Fibroblast of skin of back (primary cell): ENCODE measurements at places on chromosomes 2 and 18.

DNA sequence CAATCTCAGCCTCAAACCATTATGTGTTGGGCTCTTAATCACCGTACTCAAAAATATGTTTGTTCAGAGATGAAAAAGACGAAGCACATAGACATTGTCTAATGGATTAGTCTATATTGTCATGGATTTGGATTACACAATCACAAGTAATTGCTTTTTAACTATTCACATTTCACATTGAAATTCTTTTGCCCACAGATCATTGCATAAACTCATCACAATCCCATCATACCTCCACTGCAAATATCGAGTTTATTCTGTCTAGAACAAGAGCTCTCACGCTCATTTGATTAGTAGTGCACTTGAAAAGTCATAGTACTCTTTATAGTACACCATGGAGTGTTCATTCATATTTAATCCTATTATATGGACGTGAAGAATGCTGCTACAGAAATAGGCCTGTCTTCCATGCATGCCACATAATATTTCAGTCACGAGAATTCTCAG lies 97.9 kb upstream of the SOX11 start:
- DNase-seq: peak; percentile 27

DNA sequence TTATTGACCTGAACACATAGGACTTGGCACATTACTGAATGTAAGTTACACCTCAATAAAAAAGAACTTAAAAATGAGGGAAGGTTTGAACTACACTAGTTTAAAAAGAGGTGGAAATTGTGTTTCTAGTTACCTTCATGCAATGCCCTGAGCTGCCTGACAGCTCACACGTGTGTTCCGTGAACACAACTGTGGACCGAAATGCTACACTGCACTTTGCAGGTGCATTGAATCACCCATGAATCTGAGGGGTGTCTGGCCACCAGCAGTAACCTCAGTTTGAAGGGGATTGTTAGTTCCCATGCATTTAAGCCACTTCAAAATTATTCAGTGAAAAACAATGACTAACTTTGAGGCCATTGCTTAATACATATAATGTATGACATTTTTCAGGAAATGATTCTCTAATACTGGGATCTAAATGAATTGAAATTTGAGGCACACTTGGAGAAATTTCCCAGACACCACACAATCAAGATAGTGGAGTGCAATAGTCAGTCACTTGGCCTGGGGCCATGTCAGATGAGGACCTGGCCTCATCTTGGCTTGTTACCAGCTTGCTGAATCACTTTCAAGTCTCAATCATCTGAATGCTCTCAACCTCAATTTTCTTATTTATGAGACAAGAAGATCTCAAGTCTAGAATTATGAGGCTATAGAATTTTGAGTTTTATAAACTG lies 59.3 kb downstream of the MYL12B start:
- peak; percentile 84 for DNase-seq

DNA sequence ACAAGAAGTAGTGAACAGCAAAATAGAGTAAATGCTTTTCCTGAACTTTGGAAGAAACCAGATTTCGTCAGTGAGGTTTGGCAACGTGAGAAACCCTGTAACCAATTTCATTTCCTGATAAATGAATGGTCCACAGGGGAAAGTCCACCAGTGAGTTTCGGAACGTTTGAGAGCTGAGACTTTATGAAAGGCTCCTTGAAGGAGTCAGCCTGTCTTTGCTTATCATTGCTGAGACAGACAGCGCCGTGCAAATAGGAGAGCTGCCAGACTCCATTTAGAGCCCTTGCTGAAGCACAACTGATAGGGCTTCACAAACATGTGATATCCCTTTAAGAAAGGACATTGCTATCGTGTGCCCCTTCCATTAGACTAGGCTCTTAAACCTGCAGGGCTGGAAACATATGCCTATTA lies 121.8 kb upstream of the SMAD7 start:
- no peak for DNase-seq

GRCh38 chr2:44638649-44639048 lies 276.9 kb downstream of the CAMKMT start:
- no peak for DNase-seq

DNA sequence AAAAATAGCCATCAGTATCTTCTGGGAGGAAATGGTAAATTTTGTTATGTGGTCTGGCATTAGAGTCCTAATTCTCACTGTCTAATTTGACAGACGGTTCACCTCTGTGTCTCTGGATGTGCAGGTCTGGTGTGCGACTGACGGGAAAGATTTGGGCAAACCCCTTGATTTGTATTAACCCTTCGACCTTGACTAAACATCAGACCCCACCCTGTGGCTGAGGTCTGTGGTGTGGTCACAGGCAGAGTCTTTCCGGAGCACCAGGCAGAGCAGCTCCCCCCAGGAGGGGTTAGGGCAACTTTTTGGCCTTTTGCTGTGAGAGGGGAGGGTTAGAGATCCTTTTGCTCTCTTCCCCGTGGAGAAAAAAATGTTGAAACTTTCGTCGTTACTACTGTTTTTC lies 6.4 kb downstream of the TWIST2 start:
- DNase-seq: no peak
